ENCODE measurements at places on chromosomes 7 and 10.

DNA sequence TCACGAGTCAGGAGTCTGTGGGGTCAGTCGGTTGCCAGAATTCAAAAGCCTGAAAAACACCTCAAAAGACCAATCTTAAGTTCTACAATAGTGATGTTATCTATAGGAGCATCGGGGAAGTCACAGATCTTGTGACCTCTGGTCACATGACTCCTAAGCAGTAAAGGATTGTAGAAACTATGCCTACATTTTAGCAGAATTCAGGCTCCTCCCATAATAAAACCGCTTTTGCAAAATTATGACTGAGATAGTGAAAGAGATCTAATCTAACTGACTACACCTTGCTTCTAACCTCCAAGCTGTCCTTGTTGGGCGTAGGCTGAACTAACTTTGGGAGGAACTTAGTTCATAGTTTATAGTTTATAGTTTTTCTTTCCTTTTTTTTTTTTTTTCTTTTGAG, 16.6 kb downstream of the SSMEM1 start:
- no peak for DNase-seq

- no peak for DNase-seq
Measured at GRCh38 chr10:60569681-60570080, 180.0 kb upstream of the ANK3 start.

GRCh38 chr7:128831178-128831993, 1.2 kb downstream of the FLNC start:
- no peak for DNase-seq

DNA sequence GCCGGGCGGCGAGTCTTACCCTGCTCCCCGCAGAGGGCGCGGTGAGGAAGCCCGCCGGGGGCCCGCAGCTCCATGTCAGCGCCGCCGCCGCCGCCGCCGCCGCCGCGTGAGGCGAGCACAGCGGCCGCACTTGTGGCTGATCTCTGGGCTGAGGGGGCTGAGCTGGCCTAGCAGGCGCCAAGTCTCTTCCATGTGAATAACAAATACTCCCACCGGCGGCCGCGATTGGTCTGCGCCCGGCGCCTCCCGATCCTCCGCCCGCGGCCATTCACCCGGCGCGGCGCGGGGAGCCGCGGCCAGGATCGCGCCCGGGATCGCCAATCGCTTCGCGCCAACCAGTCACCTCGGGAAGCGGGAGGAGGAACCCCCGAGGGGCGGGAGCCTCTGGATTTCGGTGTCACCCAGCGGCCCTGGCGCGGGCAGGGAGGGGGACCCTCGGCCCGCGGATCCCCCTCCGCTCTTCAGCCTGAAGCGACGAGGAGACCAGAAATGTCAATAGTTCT, at the start of gene GRM8:
GRM8 (minus strand) TSS at position 164 of the 503 bp plus-strand sequence.
- DNase-seq = no peak

- no peak for DNase-seq
Measured at GRCh38 chr7:155997431-155998327, 185.4 kb upstream of the SHH start.

DNA sequence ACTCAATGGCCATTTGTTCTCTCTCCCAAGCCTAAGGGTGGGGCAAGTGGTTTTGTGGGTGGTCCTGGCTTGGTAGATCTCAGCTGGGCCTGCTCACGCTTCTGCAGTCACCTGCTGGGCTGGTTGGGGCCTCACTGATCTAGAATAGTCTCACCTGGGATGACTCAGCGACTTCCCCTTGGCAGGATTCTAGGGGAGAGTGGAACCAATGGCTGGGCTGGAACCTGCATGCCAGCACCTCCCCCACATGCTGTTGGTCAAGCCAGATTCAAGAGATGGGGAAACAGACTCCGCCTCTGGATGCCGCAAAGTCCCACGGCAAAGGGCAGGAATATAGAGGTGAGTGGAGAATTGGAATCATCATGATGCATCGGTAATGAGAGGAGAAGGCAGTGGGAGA, 292.9 kb upstream of the NPVF start:
- no peak for DNase-seq
